Ascending aorta (tissue), 2 donors: ENCODE measurements at places on chromosomes 5 and 9. TPM values are rescaled to one million over a fixed set of nuclear protein-coding genes. Genes with fewer than 3 reads are reported as not detected.

FOXD4L3 gene
- not detected for total RNA-seq

GRCh38 chr5:142520885-142521284, 165.0 kb downstream of the FGF1 start:
- no peaks in the 10 kb centered on the region for H3K27me3 ChIP-seq
- H3K36me3 ChIP-seq: no peaks in the 10 kb centered on the region
- no peak overlapping the region for H3K27ac ChIP-seq
- H3K4me1 ChIP-seq: no peaks in the 10 kb centered on the region
- no peak overlapping the region for H3K4me3 ChIP-seq

MOB3B gene
- 2.4 TPM for total RNA-seq

- no peak overlapping the region for H3K4me3 ChIP-seq
- no peak for DNase-seq
- no peaks in the 10 kb centered on the region for H3K4me1 ChIP-seq
Observed at GRCh38 chr5:146344155-146345118, 5.8 kb downstream of the POU4F3 start.

ARHGEF39 gene
- 1.1 TPM for total RNA-seq

HK3 gene
- total RNA-seq: 4.4 TPM
